ENCODE measurements at places on chromosomes 12 and 14.

GRCh38 chr12:15979096-15980092, 68.3 kb downstream of the DERA start:
- no peak for DNase-seq

GRCh38 chr12:44477331-44477980, 398.7 kb downstream of the NELL2 start:
- DNase-seq, result no peak

DNA sequence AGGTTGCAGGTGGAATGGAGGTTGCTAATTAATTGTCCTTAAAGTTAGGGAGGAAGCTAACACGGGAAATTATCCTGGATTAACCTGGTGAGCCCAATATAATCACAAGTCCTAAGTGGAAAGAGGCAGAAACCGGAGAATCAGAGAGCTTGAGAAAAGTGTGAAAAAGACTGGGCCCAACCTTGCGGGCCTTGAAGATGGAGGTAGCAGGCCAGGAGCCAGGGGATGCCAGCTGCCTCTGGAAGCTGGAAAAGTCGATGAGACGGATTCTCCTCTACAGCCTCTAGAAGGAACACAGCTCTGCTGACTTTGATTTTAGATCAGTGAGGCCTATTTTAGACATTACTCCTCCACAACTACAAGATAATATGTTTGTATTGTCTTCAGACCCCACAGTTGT, 2.1 kb downstream of the SDR9C7 start:
- DNase-seq, result no peak

GRCh38 chr14:75995372-75996041, 9.9 kb downstream of the IFT43 start:
- no peak for DNase-seq

GRCh38 chr12:22631863-22632463, 7.0 kb downstream of the ETNK1 start:
- no peak for DNase-seq

DNA sequence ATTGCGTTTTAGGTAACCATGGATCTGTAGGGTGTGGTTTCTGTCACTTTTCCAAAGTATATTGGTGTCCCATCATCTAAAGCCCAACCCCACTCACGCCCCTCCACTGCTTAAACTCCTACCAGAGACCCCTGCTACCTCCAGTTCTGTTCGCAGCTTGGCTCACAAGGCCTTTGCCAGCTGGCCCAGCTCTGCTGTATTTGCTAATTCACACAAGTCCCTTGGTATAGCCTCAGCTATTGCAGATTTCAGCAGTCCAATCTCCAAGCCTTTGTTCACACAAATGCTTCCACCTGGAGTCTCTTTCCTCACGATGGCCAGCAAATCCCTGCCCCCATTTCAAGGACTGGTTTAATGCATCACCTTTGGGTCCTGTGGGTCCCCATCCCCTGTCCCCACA, 24.2 kb downstream of the ISCA2 start:
- no peak for DNase-seq

DNA sequence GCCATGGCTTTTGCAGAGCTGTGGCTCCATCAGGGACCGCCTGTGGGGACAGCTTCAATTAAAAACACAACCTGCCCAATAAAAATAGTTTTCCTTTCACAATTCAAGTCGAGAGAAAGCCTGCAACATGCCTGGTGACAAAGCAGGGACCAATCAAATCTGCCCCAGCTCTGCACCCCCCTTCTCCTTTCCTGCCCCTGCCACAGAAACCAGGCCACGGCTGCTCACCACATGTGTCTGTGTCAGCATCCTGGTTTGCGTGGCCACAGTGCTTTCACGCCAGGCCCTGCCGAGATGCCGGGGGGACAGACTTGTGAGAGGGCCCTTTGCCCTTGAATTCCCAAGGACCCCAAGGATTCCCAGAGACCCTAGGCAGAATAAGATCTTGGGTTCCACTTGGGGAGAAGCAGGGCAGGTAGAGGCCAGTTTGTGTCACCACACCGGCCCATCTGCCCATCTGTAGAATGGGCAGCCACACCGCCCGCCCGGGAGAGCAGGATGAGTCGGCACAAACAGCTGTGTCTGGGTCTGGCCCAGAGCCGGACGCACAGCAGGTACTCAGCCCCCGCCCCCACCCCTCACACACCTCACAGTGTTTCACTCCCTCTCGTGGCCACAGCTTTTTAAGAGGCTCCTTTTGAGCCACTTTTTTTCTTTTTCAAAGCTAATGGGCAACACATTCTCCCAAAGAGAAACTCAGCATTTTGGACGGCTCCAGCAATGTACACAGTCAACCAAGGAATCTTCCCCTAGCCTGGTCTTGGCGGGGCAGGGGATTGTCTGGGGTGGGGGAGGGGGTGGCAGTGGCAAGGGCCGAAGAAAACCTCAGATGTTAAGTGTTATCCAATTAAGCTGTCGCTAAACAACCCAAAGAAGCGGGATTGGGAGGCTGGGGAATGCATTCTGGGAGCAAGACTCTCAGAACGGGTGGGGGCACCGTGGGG, 41.5 kb downstream of the BCL11B start:
- DNase-seq, result peak; percentile 78

DNA sequence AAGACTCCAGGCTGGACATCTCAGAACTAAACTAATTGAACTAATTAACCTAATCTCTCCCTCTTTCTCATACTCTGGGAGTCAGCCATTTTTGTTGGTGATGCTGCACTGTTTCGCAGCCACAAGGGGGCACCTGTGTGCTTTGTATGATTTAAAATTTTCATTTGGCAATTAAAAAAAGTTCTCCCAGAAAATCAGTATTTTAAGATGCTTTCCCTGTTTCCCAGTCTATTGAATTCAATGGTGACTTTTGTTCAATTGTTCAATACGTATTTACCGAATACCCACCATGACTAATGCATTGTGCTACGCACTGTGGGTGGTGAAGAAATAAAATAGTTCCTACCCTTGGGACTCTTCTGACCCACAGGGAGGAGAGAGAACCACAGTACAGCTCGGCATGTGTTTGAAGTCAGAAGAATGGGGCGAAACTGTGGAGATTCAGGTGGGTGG, 63.7 kb downstream of the ZNF664 start:
- peak; percentile 49 for DNase-seq

GRCh38 chr12:82121545-82121944, 236.6 kb downstream of the CCDC59 start:
- DNase-seq, result no peak

DNA sequence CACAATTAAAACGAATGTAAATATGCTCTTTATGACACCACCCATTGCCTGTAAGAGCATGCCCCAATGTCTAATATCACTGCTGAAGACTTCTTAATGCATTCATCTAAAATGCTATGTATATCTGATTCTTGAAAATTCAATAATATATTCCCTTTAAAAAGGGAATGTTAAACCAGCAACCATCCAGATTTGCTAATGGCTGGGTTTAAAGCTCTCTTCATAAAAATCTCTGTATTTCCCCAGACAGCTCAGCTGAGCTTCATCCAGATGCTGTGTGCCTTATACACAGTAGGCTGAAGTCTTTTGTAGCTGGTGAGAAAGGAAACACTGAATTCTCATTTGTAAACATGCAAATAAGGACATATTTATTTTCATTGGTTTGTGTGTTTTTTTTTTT, at the start of gene TAS2R14:
TSS of gene TAS2R14 (minus strand) at position 101 of the 400 bp plus-strand sequence. CDS start at position 45, 56 bp downstream.
- no peak for DNase-seq

GRCh38 chr14:34029921-34030334, 79.1 kb upstream of the EGLN3 start:
- DNase-seq, result no peak

GRCh38 chr14:86574778-86575129, 1044.8 kb downstream of the FLRT2 start:
- no peak for DNase-seq

- DNase-seq, result no peak
These were observed 59.8 kb downstream of the SUDS3 start for GRCh38 chr12:118436002-118436730.

GRCh38 chr14:75842551-75842950, 139.2 kb downstream of the TGFB3 start:
- DNase-seq, result no peak

DNA sequence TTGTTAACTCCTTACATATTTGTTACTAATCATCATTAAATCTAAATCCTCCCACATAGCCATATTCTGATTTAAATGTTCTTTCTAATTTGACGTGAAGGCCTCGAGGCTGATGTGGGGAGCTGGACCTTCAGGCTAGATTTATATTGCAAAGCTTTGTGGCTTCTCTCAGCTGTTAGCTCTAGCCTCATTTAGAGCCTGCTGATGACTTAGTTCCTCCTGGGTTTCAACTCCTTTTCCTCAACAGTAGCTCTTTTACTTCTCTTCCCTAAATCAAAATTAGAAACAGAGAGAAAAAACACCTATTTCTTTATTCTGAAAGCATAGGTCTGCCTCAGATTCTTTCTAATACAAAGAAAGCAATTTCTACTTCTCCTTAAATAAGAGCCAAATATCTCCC, 477.5 kb upstream of the CCDC196 start:
- DNase-seq, result no peak

- DNase-seq, result no peak
These were observed 499.2 kb downstream of the CCER1 start for GRCh38 chr12:90455756-90456155.

All from stimulated activated CD4-positive, alpha-beta T cell treated with anti-CD3 and anti-CD28 coated beads, Interleukin-4, amount 100 ng/mL, for 1 hour (primary cell).